CD4-positive, alpha-beta T cell treated with Interferon gamma for 1 hour (primary cell): ENCODE measurements at places on chromosomes 6 and 20.

GRCh38 chr6:117955684-117956256 lies 48.7 kb downstream of the SLC35F1 start:
- DNase-seq = no peak

GRCh38 chr6:26330859-26331217 lies 34.2 kb upstream of the BTN3A2 start:
- DNase-seq = no peak

- DNase-seq = no peak
These were observed 97.0 kb upstream of the F13A1 start for GRCh38 chr6:6417475-6417874.

GRCh38 chr20:24732599-24732998 lies 216.5 kb upstream of the CST7 start:
- DNase-seq = no peak

DNA sequence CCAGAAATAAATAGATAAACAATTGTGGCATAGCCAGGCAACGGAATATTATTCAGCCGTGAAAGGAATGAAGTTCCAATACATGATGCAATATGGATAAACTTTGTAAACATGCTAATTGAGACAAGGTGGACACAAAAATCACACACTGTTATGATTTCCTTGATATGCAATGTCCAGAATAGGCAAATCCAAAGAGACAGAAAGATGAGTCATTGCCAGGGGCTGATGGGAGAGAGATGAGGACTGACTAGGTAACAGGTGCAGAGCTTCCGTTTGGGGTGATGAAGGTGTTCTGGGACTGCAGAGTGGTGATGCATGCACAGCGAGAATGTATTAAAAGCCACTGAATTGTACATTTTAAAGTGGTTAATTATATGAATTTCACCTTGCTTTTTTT lies 31.1 kb upstream of the SPO11 start:
- DNase-seq = no peak

DNA sequence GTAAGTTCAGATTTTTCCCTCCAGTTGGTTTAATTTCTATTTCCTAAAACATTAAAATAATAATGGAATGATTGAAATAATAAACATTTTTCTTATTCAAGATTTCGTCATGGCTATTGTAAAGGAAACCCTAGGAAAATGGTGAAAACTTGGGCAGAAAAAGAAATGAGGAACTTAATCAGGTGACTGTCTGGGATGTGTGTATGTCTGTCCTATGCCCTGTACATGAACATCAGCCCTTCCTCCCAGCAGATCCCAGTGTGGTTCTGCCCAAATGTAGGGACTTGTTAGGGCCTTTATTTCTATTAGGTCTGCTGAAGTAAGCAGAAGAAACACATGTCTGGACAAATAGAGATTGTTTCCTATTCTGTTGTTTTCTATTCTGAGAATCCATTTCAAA lies 13.1 kb downstream of the RIOK1 start:
- DNase-seq = no peak

- peak; percentile 80 for DNase-seq
These were observed 458 bp upstream of the ARMC12 start for GRCh38 chr6:35736253-35736894.

DNA sequence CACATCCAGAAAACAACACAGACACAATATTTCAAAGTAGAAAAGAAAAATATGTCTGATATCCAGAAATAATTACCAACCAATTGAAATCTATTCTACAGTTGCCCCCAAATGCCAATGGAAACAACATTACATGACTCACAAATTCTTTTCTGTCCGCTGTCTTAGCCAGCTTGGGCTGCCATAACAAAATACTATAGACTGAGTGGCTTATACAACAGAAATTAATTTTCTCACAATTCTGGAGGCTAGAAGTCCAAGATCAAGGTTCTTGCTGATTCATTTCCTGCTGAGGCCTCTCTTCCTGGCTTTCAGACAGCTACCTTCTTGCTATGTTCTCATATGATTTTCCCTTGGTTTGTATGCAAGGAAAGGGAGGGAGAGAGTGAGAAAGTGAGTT lies 698.1 kb downstream of the DHX35 start:
- no peak for DNase-seq

DNA sequence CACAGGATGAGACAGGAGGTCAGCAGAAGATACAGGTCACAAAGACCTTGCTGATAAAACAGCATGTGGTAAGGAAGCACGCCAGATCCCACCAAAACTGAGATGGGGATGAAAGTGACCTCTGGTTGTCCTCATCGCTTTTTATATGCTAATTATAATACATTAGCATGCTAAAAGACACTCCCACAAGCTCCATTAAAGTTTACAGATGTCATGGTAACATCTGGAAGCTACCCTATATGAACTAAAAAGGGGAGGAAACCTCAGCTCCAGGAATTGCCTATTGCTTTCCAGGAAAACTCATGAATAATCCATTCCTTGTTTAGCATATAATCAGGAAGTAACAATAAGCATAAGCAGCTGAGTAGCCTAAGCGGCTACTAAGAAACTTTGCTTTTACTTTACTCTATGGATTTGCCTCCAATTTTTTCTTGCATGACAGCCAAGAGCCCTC lies 8.4 kb upstream of the RIN2 start:
- no peak for DNase-seq

DNA sequence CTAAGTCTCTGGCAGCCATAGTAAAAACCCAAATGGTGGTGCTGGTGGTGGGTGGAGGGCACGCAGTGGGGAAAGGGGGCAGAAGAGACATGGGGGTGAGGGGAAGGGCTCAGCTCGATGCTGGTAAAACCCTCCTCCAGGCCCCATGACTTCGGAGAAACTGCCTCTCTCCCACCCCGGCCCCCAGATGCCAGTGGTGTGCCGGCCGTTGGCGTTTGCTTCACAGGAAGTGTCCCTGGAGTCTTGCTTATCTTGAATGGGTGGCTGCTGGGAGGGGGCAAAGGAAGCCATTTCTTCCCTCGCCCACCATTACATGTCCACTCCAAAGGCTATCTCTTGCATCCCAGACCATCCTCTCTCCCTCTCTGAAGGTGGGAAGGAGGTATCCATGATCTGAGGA lies 25.4 kb downstream of the VEGFA start:
- DNase-seq = no peak

- DNase-seq = no peak
These were observed 124.7 kb upstream of the GPR6 start for GRCh38 chr6:109853426-109853825.

GRCh38 chr6:135196739-135197510 lies 15.8 kb downstream of the MYB start:
- DNase-seq = no peak

DNA sequence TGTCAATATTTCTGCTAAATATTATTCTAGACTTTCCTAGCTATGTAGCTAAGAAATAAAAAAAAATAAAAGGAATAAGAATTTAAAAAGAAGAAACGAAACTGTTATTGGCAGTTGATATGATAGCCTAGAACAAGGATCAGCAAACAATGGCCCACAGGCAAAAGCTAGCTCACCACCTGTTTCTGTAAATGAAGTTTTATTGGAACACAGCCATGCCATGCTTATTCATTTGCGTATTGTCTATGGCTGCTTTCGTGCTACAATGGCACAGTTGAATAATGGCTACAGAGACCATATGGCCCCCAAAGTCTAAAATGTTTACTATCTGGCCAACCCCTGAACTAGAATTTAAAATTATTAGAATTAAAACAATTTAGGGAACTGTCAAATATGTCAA lies 952.6 kb upstream of the MAP3K7 start:
- no peak for DNase-seq

DNA sequence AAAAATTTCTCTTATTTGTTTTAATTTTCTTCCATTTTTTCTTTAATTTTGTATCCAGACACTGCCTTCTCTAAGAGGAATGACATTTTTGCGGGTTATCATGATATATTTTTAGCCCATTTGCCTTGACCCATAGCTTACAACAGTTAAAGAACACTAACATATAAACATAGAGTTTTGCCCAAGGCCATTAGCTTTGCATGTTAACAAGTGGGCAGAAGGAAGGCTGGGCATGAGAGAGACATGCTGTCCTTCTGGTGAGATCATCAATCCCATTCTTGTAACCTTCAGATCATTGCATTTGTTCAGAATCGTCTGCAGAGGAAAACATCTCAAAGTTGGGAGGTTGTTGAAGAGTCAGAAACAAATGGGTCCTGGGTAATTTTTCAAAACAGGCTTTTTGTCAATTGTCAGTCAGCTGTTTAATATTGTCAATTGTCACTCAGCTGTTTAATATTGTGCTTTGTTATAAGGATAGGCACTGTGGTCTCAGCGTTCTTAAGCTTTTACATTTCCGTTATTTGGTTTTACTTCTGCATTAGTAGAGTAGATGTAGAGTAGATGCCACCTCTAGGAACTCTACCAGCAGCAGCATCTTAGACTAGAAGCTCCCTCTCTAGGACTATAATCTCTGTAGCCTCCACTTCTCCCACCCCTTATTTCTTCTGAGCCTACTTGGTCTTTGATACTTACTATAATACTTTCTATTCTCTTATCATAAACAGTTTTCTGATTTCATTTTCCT lies 243.1 kb downstream of the ESR1 start:
- DNase-seq = no peak

GRCh38 chr6:55290736-55291135 lies 36.5 kb upstream of the GFRAL start:
- no peak for DNase-seq

- no peak for DNase-seq
These were observed 25.2 kb upstream of the ASCC3 start for GRCh38 chr6:100906325-100906724.

DNA sequence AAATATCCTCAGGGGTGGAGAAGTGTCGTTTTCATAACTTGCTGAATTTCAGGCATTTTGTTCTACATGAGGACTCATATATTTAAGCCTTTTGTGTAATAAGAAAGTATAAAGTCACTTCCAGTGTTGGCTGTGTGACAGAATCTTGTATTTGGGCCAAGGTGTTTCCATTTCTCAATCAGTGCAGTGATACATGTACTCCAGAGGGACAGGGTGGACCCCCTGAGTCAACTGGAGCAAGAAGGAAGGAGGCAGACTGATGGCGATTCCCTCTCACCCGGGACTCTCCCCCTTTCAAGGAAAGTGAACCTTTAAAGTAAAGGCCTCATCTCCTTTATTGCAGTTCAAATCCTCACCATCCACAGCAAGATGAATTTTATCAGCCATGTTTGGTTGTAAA lies 20.3 kb upstream of the MAPK13 start:
- DNase-seq = no peak

- DNase-seq = no peak
These were observed 615.0 kb downstream of the C6orf118 start for GRCh38 chr6:164694386-164694785.

DNA sequence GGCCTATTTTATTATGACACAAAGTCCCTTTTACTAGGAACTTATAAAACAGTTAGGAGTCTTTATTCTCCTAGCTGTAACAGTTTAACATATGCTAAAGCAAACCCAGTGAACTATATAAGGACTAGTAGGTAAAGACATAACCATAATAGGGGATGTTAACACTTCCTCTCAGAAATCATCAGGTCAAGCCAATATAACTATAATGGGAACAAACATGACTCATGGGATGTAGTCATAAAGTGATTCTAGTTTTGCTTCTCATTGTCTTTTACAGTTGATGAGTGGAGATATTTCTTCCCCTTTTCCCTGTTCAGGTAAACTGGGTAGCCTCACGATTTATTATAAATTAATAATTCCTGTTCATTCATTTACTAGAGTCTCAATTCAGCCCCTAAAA lies 9.7 kb downstream of the PTCHD4 start:
- no peak for DNase-seq

GRCh38 chr20:44581515-44581914 lies 864 bp upstream of the PKIG start:
- no peak for DNase-seq

- no peak for DNase-seq
These were observed 34.4 kb downstream of the HUS1B start for GRCh38 chr6:622462-622861.

- peak; percentile 37 for DNase-seq
These were observed at the start of gene SERPINB6 for GRCh38 chr6:2971420-2972218. SERPINB6 (minus strand) TSS chr6:2971567; CDS start chr6:2959332, 12,235 bp downstream.

- no peak for DNase-seq
These were observed 62.0 kb upstream of the TOP1 start for GRCh38 chr20:40966516-40967185.

DNA sequence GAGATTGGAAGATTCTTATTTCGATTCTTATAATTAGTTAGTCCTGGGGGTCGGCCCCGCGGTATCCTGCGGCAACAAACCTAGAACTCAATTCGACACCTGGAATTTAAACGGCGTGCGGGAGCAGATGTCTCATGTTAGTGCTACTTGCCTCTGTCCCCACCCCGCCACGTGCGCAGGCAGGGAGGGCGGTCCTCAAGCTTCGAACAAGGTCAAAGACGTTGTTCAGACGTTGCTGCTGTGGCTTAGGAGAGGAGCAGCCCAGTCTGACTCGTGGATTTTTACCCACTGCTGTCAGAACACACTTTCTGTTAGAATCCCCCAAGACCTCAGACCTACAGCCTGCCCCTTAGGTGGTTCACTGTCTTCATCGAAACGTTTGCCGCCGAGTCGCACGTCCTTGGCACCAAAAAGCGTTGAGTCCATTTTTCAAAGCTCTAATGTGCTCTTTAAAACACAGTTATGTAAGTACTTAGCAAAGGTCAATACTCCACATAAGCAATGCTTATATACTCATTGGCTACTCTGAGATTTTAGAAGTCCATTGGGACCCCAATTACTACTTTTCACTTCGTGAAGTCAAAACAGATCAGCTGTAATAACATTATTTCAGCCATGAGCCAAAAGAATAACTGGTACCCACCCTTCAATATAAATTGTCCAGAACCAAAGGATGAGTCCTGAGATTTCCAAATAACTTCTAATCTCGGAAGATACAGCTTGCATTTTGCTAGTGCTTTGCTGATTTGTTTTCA lies 2.7 kb upstream of the C6orf62 start:
- peak; percentile 87 for DNase-seq

DNA sequence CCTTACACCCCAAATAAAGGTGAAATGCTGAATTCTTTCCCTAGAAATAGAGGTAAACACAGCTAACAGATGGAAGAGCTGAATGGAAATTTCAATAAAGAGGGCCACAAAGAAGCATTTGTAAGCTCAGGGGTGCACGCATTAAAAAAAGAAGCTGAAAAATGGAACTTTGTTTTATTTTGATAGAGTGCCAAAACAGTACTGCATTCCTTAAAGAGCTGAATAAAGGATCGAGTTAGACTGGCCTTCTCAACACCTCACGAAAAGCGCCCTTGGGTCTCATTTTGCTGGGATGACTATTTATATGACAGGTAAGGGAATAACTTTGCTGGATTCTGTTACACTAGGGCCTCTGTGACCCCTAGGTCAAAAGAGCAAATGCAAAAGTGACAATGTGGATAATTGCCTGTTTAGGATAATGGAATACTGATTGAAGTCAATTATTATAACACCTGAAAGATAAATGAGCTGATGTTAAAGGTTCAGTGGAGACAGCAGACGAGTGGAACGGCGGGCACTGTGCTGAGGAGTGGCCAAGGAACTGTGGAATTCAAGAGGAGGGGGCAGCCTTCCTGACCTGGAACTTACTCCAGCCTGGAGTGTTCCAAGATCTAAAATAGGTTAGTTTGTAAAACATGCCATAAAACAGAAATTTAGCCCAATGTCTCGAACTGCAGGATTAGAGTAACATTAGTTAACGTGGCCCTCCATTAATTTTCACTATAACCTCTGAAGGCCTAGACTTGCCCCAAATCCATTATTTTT lies 168.4 kb downstream of the FOXC1 start:
- no peak for DNase-seq

GRCh38 chr6:90343576-90343975 lies 46.9 kb upstream of the BACH2 start:
- no peak for DNase-seq

GRCh38 chr20:14450256-14450655 lies 112.8 kb upstream of the FLRT3 start:
- no peak for DNase-seq

GRCh38 chr20:47710665-47711045 lies 74.6 kb downstream of the SULF2 start:
- no peak for DNase-seq

- no peak for DNase-seq
These were observed 922.8 kb upstream of the MAP3K7 start for GRCh38 chr6:91509711-91510110.
